GM12891 (cell line): ENCODE measurements at places on chromosomes 1 and 21.

DNA sequence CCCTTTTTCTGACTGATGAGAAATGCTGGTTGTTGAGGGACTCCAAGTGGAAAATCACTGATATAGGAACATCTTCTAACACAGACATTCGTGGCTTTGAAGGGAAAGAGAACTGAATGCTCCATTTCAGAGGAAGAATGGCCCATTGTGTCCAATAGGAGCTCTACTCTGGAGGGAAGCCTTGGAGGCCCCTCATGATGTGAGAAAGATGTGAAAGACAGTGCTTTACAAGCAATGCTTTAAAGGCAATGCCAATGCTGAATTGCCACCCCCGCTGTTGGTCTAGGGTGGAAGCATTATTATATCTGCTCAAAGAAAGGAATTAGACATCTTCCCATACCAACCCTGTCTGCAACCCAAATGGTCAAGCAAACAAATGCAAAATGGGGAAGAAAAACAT, 13.7 kb downstream of the NMNAT2 start:
- no peak for DNase-seq

- DNase-seq, result no peak
Observed at GRCh38 chr1:112618114-112618720, 724 bp downstream of the ST7L start.

- DNase-seq, result no peak
Observed at GRCh38 chr1:10895621-10896020, 99.2 kb upstream of the CASZ1 start.

DNA sequence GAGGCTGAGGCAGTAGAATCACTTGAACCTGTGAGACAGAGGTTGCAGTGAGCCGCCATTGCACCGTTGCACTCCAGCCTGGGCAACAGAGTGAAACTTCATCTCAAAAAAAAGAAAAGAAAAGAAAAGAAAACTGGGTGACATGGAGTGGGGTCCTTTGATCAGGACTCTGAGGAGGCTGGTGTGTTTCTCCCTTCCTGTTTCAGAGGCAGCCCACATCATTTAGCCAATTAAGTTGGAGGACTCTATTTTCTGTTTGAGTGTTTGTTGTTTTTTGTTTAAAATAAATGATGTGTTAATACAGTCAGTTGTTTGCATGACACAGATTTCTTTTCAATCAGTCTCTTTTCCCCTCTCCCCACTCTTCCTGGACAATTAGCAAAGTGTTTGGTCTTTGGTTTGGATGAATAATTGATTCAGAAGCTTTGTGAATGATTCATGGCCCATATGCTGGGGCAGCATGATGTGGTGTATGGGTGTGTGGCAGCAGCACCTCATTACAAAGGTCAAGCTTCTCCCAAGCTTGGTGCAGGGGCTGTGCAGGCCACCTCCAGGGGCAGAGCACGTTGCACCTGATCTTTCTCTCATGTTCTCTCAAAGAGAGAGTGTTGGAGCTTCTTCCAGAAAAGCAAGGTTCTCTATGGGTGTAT, 48.8 kb downstream of the CACNA1E start:
- no peak for DNase-seq

GRCh38 chr21:42465008-42465802, 30.8 kb downstream of the RSPH1 start:
- no peak for DNase-seq

DNA sequence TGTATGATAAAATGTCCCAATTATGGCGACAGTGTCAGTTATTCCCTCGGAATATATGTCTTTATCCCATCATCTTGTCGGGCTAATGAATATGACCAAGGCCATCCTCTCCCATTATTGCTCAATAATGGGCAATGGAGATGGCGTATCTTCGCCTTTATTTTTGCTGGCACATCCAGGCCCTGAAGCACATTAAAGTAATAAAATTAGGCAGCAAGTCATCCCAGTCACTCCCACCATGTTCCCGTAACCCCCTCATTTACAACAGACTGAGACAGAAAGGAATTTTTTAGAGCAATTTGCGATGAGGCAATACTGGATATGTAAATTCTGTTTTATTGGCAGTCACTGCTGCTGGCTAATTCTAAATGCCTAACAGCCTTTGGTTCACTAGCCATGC, 35.3 kb downstream of the CLIC6 start:
- DNase-seq, result no peak

- no peak for DNase-seq
Observed at GRCh38 chr1:22343456-22344328, 108.0 kb upstream of the ZBTB40 start.

- no peak for DNase-seq
Observed at GRCh38 chr1:228400692-228401454, 5.8 kb downstream of the TRIM11 start.

- no peak for DNase-seq
Observed at GRCh38 chr1:31795096-31795675, 20.6 kb downstream of the SPOCD1 start.

GRCh38 chr21:46129846-46130651, 25.3 kb downstream of the FTCD start:
- DNase-seq, result no peak

DNA sequence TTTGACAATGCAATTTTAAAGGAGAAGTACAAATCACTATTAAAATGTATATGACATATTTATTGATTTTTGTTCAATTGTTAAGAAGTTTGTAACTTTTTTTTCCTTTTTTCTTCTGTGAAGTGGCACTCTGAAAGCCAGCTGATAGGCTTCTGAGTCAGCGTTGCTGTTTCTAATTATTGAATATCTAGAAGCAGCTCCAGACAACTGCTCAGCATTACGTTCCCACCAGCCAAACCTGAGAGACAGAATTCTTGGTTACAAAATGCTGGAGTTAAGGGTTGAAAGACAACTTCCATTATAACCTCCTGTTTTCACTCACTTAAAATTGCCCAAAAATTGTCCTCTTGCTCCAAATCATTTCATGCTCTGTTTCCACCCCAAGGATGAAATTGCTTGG, 31.4 kb upstream of the LMX1A start:
- DNase-seq, result no peak

DNA sequence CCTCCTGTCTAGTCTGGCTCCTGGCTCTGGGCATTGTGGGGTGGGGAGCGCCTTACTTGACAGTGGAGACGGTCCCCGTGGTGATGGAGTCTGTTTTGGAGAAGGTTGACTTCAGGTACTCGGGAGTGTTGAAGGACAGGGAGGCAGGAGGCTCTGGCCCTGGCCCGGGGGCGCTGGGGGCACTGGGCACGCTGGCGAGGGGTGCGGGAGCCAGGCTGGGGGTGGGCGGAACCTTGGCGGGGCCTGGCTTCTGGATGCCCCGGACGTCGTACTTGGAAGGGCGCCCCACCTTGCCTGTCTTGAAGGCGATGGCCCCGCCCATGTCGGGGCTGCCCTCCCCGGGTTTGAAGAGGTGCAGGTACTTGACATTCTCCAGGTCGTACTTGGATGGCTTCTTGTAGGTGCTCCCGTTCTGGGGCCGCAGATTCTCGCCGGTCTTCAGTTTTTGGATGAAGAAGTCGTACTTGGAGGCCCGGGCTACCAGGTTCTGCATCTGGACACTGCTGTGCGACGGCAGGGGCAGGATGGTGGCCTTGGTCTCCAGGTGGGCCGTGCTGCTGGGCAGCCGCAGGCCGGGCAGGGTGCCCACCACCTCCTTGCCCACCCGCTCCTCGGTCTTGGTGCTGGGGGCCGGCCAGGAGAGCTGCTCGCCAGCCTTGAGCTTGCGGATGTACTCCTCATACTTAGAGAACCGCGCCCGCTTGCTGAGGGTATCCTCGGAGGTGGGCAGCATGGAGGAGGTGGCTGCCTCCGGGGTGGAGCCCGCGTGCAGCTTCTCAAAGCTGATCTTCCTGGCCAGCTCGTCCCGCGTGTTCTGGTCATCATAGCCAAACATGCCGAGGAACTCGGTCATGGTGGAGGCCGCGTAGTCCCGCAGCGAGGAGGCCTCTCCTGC, 136.6 kb downstream of the CASZ1 start:
- DNase-seq, result no peak

- DNase-seq, result no peak
Observed at GRCh38 chr1:161966067-161966466, 57.6 kb downstream of the OLFML2B start.
